Fibroblast of pulmonary artery (primary cell): ENCODE measurements at places on chromosomes 11 and 22.

GRCh38 chr11:3855808-3856491 lies 486 bp downstream of the STIM1 start:
- DNase-seq: no peak

- peak; percentile 8 for DNase-seq
Measured at GRCh38 chr11:84905411-84905810, 721.7 kb downstream of the DLG2 start.

- DNase-seq: no peak
Measured at GRCh38 chr11:65792456-65792855, 5.6 kb downstream of the OVOL1 start.

DNA sequence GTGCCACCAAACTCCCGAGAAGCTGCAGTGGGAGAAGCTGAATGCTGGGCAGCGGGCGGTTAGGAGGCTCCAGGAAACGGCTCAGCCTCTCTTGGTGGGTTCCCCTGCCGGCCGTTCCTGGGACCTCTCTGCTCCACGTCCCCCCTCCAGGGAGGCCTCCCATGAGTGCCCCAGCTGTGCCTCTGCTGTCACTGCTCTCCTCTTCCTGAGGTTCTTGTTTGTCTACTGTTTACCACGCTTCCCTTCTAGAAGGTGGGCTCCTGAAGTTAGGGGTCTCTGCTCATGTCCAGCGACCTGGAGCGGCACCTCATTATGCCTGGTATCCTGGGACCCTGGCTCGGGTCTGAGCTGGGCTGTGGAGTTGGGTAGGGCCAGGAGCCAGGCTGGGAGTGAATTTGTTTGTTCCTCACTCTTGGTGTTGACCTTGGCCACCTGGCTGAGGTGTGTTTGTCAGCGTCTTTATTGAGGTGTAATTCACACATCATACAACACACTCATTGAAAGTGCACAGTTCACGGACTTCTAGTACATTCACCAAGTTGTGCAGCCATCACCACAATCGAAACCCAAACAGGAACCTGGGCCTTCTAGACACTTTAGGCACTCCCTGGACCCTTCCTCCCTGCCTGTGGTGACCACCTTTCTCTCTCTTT lies 37.8 kb upstream of the GRAMD4 start:
- no peak for DNase-seq
